ENCODE measurements at places on chromosomes 16 and 17.

GRCh38 chr16:27729516-27730304 lies 179.8 kb downstream of the KATNIP start:
- H3K36me3 ChIP-seq = no peaks in the 10 kb centered on the region
- peak overlapping the region; percentile 43 for H3K27ac ChIP-seq
- no peak overlapping the region for H3K4me3 ChIP-seq
- no peaks in the 10 kb centered on the region for H3K4me1 ChIP-seq

GRCh38 chr16:60510208-60510607 lies 1526.0 kb downstream of the CDH8 start:
- no peaks in the 10 kb centered on the region for H3K36me3 ChIP-seq
- H3K4me1 ChIP-seq = no peaks in the 10 kb centered on the region
- no peaks in the 10 kb centered on the region for H3K27me3 ChIP-seq
- no peak for DNase-seq
- no peak overlapping the region for H3K4me3 ChIP-seq

GRCh38 chr17:71071837-71072236 lies 902.5 kb downstream of the KCNJ2 start:
- H3K36me3 ChIP-seq = no peaks in the 10 kb centered on the region
- no peaks in the 10 kb centered on the region for H3K4me1 ChIP-seq
- no peak overlapping the region for H3K4me3 ChIP-seq
- no peak overlapping the region for H3K27ac ChIP-seq

GRCh38 chr17:62614142-62614541 lies 13.3 kb upstream of the MRC2 start:
- H3K4me3 ChIP-seq = no peak overlapping the region
- peaks cover 11% of the 10 kb centered on the region for H3K36me3 ChIP-seq
- H3K4me1 ChIP-seq = peaks cover 4% of the 10 kb centered on the region

DNA sequence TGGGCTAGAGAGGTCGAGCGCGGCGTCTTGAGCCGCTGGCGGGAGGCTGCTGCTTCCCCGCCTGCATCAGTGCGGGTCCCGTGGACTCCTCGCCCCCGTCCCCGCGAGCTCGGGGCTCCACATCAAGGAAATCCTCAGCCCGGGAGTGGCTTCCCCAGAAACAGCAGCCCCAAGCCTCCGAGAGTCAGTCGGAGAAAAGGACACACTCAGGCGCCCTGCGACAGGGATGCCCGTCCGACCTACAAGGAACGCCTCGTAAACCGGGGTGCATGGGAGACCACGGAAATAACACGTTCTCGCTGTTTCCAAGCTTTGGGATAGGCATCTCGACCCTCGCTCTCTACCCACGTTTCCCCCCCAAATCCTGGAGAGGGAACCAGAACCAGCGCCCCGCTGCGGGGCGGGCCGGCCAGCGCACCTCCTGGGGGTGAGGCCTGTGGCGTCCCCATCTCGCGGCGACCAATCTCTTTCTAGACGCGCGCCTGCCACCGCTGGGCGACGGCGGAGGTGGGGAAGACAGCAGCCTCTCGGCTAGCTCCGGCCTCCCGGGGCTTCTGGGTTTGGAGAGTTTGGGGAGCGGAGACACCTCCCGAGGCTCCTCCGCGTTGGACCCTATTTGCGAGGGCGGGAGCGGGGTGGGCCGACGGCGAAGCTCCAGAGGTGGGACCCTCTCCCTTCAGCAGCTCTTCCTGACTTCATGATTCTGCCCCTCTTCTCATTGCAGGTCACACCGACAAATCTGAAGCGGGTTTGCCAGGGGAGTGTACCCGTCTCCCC lies 759 bp upstream of the TP53I13 start:
- no peaks in the 10 kb centered on the region for H3K36me3 ChIP-seq
- DNase-seq = peak; percentile 74
- no peaks in the 10 kb centered on the region for H3K27me3 ChIP-seq
- peak overlapping the region; percentile 76 for H3K27ac ChIP-seq

Measured in naive thymus-derived CD8-positive, alpha-beta T cell (primary cell).